Small intestine (tissue), 16 donors: ENCODE measurements at places on chromosomes 16 and 17. TPM values are rescaled to one million over a fixed set of nuclear protein-coding genes. Genes with fewer than 3 reads are reported as not detected.

DNA sequence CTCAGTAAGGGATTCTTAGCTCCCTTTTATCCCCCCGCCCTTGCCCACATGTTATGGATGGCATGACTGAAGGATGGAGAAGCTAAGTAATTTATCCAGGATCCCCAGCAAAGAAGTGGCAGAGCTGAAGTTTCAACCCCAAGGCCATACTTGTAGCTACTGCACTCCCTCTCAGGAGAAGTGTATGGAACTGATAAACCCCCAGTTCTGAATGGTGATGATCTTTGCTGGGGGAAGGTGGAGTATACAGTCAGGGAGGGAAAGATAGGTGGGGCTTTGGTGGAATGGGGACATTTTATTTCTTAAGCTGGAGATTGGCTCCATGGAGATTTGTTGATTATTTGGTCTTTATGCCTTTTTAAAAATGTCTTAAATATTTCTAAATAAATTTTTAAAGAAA, 58.3 kb downstream of the TNRC6C start:
- no peak for DNase-seq

GRCh38 chr17:3843935-3844516, 2.0 kb downstream of the NCBP3 start:
- peak; percentile 72 for DNase-seq

GRCh38 chr17:74097450-74098135, 105.9 kb upstream of the RPL38 start:
- DNase-seq: no peak

DNA sequence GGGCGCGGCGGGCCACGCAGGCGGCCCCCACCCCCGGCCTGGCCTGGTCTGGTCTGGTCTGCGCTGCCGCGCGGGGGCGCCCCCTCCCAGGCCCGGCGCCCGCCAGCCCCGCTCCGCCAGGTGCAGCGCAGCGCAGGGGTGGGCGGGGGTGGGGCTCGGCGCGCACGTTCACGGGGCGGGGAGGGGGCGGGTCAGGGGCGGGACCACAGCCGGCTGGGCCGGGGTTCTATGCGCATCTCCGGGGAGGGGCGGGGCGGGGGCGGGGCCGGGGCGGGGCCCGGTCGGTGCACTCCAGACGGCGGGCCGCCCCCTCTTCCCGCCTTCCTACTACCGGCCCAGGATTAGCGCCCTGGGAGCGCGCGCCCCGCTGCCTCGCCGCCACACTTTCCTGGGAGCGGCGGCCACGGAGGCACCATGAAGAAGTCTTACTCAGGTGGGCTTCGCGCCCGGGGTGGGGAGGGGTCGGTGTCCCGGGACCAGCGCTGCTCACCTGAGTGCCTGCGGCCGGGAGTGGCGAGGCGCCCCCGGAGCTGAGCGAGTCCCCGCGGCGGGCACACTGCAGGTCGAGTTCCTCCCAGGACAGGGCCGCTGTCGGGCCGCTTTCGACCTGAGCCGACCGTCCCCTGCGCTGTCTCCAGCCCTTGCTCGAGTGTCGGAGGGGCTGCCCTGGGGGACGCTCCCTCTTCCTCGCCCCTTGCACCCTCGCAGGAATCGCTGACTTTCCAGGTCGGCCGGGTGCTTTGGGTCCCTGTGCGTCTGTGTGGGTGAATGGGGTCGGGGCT, 140.5 kb downstream of the SEC14L1 start:
- DNase-seq: peak; percentile 74

DNA sequence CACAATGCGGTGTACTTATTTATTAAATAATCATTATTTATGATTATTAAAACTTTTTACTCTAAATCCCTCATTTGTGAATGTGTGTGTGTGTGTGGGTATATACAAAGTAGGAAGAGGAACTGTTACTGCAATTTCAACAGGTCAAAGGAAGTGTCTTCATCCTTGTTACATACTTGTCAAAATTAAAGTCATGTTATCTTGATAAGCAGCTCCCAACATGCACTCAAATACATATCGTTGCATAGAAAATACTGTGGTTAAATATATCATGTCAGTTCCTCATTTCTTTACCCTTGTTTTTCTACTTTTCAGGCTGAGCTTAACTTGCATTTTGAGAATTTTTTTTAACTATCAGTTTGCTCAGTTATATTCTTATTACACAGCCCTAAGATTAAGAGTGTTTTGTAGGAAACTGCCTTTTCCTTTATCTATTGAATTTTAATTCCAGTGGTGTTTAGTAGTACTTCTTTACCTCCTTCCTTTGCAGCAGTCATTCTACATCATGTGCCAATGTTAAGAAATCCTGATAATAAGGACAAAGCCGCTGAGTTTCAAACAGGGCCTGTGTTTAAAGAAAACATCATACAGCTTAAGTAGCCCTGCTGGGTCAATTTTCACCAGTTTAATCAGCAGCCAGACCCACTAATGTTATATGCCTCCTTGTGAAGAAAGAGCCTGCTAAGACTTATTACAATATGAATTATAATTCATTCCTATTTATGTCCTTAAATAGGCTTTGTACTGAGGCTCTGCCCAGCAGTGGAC, 7.2 kb downstream of the EFCAB5 start:
- no peak for DNase-seq

DNA sequence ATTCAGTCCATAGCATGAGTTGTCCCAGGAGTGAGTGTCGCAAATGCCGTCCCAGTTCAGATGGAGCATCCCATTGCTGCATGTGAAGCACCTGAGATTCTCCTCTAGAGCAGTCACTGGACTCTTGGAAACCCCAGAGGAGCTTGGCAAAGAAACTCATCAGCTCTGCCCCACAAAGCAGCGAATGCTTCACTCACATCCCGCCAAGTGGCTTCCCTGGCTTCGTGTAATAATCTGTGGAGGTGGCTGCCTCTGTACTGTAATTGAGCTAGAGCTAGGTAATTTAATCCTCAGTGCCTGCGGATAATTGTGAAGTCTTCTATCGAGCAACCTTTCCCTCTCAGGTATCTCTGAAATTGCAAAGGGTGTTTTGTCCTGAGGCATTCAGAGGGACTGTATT, 107.1 kb downstream of the SNX29 start:
- no peak for DNase-seq

DNA sequence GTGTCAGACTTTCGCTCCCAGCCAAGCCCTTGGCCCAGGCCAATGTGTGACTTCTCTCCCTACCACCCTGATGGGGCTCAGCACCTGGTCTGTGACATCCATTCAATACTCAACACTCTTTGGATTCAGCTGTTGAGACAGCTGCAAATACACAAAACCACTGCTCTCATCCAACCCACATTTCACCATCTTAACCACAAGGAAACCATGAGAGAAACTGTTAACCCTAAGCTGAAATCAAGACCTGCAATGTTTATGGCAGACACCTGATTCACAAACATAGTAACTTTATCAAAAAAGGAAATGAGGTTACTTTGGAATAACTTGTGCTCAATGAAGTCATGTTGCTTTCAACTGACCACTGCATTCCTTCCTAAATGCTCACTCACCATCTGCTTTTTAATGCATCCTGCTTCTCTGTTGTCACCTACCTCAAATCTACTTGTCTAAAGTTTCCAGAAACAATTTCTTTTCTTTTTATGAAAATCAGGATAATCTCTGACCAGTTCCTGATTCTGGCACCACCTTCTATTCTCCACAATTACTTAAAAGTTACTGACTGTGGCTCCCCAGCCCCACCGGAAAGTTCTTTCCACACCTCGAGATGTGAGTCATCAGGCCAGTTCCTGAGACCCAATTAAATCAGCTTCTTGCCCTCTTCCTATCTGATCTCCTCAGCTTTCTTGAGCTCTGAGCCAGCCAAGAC, 88.2 kb downstream of the NOG start:
- no peak for DNase-seq

- DNase-seq: no peak
Measured at GRCh38 chr17:43574896-43575525, 28.9 kb upstream of the ETV4 start.

GRCh38 chr17:76011951-76012350, 11.3 kb downstream of the CDK3 start:
- no peak for DNase-seq

DNA sequence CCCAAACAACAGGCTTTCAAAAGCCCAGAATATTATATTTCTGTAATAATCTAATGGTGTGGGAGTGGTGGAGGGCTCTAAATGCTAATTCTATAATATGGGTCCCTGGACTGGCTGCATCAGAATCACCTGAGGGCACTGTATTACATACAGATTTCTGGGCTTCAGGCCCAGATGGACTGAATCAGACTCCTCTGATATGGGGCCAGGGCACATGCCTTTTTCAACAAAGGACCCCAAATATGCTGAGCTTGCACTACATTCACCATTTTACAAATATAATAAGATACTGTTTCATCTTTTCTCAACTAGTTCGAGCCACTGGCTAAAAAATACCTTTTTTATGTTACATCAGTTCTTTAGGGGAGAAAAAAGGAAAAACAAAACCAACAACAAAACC, 309.7 kb downstream of the MAP2K6 start:
- DNase-seq: no peak

DNA sequence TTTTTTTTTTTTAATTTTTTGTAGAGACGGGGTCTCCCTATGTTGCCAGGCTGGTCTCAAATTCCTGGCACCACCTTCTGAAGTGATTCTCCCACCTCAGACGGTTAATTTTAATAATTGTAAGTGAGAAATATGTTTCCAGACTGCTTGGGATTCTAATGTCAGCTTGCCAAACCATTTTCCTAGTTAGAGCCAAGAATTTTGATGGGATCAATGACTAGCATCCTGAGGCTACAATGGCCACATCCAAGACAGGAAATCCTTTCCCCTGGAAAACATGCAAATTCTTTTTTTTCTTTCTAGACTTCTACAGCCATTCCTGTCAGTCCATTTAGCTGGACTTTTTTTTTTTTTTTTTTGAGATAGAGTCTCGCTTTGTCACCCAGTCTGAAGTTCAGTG, 32.6 kb downstream of the IGF2BP1 start:
- DNase-seq: no peak

- no peak for DNase-seq
Measured at GRCh38 chr17:50770346-50770745, 3.0 kb upstream of the ANKRD40CL start.

DNA sequence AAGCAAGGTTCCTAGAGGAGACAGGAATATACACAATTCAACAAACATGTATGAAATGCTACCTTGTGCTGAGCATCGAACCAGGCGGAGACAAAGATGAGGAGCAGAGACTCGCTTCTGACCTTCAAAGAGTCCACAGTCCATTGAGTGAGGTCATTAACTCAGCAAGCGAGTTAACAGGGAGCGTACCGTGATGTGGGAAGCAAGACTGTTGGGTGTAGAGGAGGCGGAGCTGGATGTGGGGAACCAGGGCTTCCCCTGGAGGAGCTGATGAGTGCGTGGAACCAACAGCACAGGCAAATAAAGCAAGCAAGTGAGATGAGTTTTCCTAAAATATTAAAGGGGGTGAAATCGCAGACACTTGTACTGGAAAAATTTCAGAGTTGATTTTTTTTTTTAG, 65.0 kb downstream of the NXN start:
- no peak for DNase-seq

GRCh38 chr16:57918994-57919393, 51.9 kb downstream of the CNGB1 start:
- no peak for DNase-seq

- no peak for DNase-seq
Measured at GRCh38 chr17:38550661-38551060, 55.1 kb downstream of the SRCIN1 start.

DNA sequence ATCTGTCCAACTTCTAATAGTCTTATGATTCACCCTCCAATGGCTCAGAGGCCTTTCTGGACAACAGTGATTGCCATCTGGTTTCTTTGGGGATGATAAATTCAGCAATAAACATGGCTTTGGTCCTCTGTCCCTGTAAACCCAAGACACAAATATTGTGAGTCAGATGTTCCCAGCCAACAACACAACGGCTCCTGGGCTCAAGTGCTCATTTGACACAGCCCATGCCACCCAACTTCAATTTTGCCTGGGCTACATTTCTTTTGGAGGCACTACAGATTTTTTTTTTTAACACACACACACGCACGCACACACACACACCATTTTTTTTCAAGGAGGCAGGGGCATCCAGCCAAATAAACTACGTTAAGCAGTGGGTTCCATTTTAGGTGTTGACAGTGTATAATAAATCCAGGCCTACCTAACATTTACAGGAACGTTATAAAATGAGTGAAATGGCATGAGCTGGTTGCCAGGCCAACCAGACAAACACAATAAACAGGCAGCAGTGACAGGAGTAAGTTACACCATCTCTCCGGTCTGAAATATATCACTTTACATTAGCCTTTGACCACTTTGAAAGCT, 939.9 kb upstream of the SOX9 start:
- peak; percentile 90 for DNase-seq

DNA sequence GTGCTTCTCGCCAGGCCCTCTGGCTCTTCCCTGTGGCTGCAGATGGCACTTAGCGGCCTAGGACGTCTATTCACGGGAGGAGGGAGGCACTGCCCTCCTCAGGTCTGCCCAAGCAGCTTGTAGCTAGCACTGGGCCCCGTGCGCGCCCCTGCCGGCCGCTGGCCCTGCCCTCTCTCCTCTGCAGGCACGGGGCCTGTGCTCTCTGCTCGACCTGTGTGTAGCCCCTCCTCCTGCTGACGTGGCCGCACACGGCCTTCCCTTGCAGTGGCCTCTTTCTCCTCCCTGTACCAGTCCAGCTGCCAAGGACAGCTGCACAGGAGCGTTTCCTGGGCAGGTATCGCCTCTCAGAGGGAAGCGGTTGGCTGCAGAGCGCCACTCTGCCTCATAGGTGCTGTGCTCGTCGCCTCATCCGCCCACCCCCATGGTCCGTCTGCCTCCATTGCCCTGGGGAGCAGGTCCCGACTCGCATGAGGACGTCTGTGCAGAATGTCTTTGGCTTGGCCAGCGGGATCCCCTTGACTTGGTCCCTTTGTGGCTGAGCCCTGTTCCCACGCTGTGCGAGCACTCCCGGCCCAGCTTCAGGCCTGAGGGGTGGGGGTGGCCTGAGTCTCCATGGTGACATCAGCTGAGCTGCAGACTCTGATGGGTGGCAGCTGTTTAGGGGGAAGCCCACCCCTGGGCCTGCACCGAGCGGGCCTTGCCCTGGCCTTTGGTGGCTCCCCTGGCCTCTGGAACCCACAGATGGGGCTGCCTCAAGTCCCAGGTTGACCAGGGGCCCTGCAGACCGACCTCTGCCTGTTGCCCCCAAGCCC, 34.6 kb downstream of the TSC2 start:
- no peak for DNase-seq

DNA sequence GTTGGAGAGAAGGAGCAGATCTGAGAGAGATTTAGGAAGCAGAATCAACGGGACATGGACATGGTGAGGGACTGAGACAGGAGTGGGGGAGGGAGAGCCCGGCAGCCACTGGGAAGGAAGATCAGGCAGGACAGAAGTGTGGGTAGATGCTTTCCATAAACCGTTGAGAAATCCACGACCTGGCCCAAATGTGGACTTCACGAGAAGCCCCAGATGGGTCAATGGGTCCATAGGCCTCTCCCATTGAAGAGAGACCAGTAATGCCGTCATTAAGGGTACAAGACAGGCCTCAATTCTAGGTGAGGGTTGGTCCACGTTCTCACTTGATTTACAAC, 530 bp upstream of the CCL22 start:
- DNase-seq: no peak

- no peak for DNase-seq
Measured at GRCh38 chr16:66520406-66521170, 29.3 kb downstream of the TK2 start.

- DNase-seq: no peak
Measured at GRCh38 chr17:31674717-31675349, 184.2 kb downstream of the COPRS start.

Gene ELOB
- 166 TPM for polyA plus RNA-seq

Gene CACNG3
- not detected for polyA plus RNA-seq

Gene ALDH3A2
- 68.6 TPM for polyA plus RNA-seq

Gene LRRC75A
- 130 TPM for polyA plus RNA-seq

Gene ZDHHC7
- 30.4 TPM for polyA plus RNA-seq

Gene PYY
- 192 TPM for polyA plus RNA-seq
